GM04503 (cell line): ENCODE measurements at places on chromosomes 7 and 10.
A peak's percentile ranks its signal among the peaks of the same experiment; 100 is the strongest.

DNA sequence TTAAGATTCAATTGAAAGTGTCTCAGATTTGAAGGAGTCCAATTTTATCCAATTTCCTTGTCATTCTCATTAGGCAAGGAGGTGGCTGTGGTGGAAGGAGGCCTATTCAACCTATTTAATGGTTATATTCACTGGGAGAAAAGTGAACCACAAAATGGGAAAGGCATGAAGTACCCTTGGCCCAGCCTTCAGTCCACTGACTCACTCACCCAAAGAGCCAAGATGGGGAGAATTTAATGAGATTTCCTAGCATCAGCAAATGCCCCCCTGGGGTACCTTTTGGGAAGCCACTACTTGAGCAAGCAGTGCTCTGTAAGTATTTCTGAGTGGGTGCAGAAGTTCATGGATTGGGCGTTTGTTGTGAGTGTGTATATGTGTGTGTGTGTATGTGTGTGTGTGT, 144.1 kb downstream of the NRP1 start:
- no peak for DNase-seq

GRCh38 chr10:125006188-125006680, 64.3 kb downstream of the ZRANB1 start:
- DNase-seq, result no peak

- DNase-seq, result no peak
Measured at GRCh38 chr10:24432478-24433416, 223.8 kb downstream of the KIAA1217 start.

- peak; percentile 56 for DNase-seq
Measured at GRCh38 chr10:119022846-119023552, 6.5 kb upstream of the NANOS1 start.

DNA sequence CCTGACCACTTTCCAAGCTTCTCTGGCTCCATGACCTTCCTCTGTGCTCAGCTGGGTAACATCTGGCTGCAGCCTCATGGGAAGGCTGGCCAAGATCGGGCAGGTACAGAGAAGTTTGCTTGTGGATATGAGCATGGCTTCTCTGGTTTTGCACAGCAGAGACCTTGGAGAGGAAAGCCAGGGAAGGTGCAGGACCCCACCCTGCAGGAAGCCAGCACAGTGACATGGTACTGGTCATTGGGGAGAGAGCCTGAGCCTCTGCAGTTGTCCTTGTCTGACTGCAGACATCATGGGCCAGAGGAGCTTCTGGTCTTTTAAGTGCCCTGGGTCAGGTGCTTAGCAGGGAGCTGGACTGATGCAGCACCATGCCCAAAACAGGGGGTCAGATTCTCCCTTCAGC, 70.6 kb upstream of the LEP start:
- no peak for DNase-seq

- DNase-seq, result no peak
Measured at GRCh38 chr10:119283818-119284217, 76.4 kb downstream of the GRK5 start.

DNA sequence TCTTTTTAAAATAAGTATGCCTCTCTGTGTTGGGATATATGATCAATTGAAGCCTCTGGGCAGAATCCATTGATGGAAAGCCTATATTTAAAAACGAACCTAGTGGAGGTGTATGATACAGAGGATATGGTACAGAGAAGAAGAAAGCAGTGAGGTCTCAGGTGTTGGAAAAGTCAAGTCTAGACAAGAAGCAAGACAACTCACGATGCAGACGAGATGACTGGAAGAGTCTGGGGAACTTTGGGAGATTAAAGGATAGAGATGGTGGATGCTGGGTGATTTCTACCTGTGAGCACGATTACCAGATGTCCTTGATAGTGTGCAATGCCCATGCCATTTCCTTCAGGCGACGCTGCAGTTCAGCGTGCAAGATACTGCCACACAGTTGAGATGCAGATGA, 524.7 kb upstream of the GALNT17 start:
- no peak for DNase-seq

DNA sequence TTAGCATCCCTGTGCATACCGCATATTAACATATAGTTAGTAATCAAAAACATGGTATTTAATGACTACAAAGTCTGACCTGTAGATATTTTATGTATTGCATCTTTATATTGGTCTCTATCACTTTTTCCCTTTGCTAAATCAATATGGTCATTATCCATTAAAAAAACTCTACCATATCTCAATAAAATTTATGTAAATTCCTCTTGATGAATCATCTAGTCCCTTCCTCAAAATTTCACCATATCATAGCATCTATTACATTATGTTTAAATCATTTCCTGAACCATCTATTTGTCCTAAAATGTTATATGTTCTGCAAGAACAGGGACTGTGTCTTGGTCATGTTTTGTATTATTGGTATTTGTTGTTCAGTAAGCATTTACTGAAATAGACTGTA, 7.7 kb upstream of the ING3 start:
- no peak for DNase-seq

GRCh38 chr10:78401624-78402367, 368.1 kb downstream of the RPS24 start:
- no peak for DNase-seq

- DNase-seq, result no peak
Measured at GRCh38 chr10:123241391-123242141, 87.4 kb downstream of the BUB3 start.

DNA sequence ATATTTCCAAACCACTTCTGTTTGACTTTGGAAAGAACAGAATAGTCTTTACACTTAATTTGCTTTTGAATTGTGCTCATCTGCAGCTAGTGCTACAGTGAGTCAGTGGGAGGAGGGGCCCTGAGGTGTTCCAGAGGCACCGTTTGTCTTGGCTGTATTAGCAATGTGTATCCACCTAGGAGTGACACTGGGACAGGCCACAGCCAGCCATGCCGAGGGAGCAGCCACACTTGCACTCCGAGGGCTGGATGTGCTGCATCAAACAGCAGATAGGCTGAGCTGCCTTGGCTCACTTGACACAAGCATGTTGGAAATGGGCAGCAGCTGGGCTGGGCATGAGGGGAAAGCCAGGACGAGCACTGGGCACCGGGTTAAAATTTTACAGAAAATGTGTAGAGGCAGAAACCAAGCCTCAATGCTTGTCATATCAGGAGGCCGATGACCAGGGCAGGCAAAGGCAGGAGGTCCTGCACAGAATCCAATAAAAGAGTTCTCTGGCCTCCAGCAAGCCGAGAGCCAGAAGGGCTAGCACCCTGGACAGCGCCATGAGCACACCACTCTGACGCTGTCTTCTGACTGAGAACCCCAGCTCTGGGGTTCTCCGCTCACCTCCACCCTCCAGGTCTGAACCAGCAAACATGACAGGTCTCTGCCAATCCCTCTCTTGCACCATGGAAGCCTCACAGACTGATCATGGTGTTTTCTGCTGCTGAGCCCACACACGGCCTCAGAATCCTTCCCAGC, 163.3 kb downstream of the GRID1 start:
- no peak for DNase-seq

- no peak for DNase-seq
Measured at GRCh38 chr10:62590306-62590705, 214.2 kb upstream of the ADO start.

DNA sequence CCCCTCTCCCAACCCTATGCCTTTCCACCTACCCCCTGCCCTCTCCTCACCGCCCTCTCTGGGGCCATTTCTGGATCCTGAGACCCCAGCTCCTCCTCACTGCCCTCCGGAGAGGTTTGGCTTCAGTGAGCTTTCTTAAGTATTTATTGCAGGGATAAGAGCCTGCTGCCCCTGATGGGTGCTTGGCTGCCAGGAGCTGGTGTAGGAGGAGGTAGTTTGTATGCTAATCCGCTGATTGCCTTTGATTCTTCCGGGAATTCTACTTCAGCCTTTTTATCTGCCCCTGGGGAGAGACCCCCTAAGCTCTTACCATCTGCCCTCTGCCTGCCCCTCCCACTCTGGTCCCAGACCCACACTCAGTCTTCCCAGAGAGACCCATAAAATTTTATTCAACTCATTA, 263.5 kb upstream of the PODXL start:
- no peak for DNase-seq

GRCh38 chr10:7121154-7121797, 289.6 kb downstream of the SFMBT2 start:
- no peak for DNase-seq

DNA sequence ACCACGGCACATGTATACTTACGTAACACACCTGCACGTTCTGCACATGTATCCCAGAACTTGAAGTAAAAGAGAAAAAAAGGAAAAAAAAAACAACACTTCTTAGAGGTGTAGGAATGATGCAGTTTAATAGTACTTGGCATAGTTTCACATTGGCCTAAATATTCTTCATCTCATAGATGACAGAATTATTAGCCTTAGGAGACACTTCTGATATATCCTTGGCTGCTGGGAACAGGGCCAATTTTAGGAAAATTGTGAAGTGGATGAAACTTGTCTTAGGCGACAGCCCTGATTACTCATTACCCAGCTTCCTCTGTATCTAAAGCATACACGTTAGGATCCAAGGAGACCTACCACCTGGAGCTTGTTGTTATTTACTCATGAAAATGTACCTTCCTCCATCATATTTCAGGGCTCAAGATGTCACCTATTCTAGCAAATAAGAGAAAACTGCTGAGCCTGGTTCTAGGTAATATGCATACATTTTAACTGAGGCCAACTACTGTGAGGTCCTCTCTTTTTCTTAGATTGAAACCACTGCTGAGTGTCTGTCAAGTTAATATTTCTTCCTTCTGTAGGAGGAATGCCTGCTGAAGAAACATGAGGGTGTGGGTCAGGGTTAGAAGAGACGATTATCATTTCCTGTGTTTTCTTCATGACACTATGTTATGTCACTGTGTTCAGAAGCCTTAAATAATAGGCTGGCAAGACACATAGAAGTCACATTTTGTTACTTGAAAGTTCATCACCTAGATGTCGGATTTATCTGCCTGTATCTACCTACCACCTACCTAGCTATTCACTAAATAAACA, 44.3 kb downstream of the CPED1 start:
- no peak for DNase-seq

DNA sequence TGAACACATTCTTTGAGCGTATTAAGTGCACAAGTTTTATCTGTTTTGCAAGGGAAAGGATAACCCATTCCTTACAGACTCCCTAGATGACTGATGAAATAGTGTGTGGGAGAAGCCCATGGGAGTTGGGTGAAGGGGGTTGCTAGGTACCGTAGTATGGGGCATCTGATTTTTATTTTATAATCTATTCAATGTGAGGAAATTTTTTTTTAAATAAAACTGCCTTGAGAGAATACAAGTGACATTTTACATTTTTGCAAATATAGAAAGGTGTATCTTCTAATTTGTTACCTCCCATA, 1.4 kb downstream of the BTAF1 start:
- peak; percentile 9 for DNase-seq

DNA sequence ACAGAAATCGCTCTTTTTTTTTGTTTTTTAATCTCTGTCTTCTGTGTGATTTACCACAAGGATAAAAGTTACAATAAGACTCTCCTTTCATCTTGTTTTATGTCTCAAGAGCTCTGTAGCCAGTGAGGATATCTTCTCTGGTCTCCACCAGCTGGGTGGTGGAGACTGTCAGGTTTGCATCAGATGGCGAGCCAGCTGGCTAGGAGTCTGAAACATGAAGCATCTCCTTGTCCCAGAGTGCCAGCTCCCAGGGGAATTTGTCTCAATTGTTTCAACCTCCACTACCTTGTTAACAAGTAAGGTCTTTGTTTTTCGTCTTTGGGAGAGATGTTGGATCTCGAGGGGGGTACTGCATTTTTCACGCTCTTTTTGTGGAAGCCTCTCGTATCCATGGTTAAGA, 47.3 kb downstream of the FRMPD2 start:
- DNase-seq, result no peak

DNA sequence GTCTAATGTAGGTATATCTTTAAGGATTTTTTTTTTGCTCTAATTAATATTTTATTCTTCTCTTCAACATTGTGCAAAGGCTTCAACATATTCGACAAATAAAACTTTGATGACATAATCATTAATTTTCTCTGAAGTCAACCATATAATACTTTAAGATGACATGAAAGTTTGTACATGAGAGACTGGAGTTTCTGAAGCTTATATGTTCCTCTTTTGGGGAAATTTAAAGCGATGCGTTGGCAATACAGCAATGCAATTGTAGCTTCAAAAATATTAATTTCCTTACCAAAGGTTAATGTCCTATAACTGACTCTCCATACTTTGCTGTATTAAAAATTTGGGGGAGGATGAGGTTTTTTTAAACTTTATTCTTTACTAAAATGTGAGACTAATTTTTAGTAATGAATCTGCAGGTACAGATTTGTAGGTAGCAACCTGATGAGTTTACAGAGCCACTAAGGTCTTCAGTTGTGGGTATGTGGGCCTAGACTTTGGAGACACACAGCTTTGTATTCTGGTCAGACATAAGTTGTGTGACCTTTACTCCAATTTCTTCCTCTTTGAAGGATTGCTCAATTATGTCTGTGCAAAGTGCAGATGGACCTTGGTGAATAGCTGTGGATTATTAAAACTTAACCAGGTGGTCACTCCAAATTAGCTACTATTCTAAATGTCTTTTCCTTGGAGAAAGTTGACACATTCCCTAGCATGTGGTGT, 18.0 kb upstream of the LIPA start:
- DNase-seq, result no peak

GRCh38 chr7:101956130-101956529, 138.7 kb downstream of the CUX1 start:
- no peak for DNase-seq

DNA sequence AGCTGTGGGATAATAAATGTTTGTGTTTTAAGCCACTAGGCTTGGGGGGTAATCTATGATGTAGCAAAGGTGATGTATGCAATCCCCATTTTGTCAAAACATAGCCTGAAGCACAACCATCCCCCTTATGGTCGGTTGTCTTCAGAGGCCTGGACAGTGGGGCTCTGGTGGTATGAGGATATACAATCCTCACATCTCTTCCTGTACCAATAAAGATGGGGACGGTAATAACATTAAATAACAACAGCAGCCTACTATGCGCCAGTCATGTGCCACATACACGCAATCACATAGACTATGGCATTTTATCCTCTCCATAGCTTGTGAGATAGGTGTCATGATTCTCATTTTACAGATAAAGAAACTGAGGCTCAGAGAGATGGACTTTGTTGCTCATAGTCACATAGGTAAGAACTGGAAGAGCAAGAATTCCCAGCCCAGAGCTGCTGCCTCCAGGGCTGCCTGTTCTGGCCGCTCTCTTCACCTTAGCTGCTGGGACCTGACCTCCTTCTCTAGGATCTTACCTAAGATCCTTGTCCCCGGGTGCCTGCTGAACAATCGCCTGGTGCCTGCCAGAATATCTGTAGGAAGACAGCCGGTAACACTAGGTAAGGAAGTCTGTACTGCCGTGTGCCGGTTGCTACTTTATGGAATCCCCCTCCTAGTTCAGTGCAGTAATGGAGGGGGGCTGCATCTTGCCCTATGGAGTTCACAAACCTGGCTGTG, 108.6 kb downstream of the ARHGAP22 start:
- DNase-seq, result no peak

GRCh38 chr10:990808-991207, 2.6 kb downstream of the GTPBP4 start:
- DNase-seq, result no peak

- DNase-seq, result no peak
Measured at GRCh38 chr7:96707901-96708774, 1.5 kb downstream of the SEM1 start.

GRCh38 chr7:117127585-117128168, 174.4 kb downstream of the ST7 start:
- DNase-seq, result no peak
